ENCODE measurements at places on chromosomes 3 and 15.
A peak's percentile ranks its signal among the peaks of the same experiment; 100 is the strongest.

DNA sequence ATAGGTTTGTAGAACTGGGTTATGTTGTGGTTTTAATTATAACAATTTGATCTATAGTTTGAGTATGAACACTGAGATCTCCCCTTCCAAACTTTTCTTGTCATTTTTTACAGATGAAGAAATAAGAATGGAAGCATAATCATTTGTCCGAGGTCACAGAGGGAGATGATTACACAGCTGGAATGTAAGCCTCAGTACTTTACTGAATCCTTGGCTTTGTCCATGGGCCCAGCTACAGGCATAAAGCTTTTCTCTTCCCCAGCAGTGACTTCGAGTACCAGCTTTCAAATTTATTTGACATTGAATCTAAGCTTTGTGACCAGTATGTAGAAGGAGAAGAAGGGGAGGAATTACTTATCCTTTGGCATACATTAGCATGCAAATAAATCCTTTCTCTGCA, 80.9 kb upstream of the DCBLD2 start:
- DNase-seq: no peak

DNA sequence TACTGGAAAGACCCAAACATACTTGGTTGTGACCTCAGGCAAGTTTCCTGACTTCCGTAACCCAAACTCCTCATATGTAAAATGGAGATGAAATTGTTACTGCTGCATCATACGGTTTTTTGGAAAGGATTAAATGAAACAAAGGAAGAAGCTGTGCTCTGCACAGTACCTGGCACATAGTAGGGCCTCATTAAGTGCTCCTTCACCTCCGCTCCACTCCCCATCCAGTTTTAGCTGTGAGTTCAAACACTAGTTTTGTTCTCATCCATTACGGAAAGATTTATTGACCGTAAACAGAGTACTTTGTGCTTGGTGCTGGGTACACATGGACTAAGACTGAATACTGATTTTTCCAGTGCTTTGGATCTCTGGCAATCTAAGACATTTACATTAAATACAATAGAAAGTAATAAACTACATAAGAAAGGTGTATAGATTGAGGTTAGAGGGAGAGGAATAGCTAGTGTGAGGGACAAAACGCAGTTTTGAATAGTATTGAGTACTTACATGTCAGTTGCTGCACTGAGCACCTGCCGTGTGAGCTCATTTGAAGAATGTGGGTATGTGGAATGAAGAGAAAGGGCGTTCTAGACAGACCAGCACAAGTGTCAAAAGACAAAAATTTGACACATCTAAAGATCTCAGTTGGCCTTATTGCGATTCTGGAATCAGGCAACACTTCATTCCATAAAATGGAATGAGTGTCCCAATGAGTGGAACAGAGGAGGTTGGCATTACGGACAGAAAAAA, 594 bp upstream of the ICE2 start:
- no peak for DNase-seq

DNA sequence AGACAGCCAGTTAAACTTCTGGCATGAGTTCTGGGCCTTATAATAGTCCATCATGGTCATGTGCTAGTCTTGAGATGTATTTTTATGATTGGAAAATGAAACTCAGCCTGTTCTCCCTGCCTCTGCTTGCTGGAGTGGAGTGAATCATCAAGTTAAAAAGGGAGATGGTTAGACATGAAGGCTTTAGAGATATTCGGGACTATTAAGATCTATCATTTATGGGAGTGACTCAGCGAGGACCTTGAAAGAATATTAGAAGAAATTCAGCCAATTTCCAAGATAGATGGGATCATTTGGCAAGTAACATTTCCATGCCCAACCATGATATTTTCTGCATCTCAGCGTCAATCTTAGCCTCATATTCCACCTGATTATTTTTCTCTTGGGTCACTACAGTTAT, 79.8 kb downstream of the AGBL1 start:
- DNase-seq: no peak

- DNase-seq: no peak
These were observed 2.8 kb downstream of the BCL2L10 start for GRCh38 chr15:52109559-52110451.

- DNase-seq: no peak
These were observed 114.9 kb downstream of the GMNC start for GRCh38 chr3:190747571-190747970.

DNA sequence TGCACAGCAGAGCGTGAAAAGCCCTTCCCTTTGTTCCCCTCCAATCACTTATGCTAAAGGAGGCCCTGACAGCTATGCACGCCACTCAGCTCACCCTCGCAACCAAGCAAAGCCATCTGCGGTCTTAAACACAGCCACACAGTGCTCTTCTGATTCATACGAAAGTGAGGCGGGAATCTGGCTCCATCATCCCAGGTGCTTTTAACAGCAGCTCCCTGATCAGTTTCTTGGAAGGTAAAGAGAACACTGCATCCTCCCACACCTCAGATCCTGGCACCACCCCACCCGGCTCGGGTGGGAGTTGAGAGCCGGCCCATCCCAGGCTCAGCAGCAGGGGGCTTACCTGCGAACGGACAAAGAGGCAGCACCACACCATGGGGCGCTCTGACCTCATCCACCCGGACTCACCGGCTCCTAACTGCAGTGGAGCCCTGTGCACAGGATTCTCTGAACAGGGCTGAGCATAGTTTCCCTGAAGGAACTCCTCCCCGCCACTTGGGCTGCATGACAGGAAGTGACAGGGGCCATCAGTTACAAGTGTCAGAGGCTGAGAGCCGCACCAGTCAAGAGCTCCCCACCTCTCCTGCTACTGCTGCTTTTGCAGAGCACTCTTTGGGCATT, 114.3 kb upstream of the ARHGEF3 start:
- DNase-seq: peak; percentile 48

DNA sequence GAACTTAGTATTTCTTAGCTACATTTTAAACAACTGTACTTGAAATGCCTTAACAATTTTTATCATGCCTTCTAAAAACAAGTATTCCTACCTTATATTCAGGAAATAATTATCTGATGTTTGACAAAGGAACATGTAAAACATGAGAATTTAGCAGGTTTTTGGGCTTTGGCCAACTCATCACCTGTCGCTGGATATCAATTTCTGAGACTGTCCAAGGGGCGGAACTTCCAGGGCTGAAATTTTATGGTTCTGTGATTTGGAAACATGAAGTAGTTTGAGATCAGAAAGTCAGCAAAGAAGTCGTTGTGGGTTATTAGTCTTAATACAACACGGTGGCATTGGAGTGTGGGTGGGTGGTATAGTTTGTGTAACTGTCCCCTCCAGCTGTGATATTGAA, 282.2 kb upstream of the LRRN1 start:
- DNase-seq: no peak

GRCh38 chr3:124597273-124597672, 133.0 kb upstream of the UMPS start:
- DNase-seq: no peak

DNA sequence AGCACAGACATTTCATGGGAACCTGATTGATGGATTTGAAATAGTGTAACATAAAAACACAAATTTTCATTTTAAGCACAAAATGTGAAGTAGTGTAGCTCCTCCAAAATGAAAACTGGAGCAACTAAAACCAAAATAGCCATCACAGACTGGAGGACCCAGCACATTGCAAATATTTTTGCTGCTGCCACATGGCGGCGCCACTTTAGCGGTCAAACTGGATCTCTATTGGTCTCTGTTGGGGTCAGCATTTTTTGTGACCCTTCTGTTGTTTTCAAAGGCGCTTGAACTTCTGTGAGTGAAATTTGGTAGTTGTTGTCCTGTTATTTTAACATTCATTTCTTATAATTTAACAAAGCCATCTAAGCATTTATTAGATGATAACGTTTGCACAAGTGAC, 259.9 kb downstream of the IL20RB start:
- DNase-seq: peak; percentile 64

DNA sequence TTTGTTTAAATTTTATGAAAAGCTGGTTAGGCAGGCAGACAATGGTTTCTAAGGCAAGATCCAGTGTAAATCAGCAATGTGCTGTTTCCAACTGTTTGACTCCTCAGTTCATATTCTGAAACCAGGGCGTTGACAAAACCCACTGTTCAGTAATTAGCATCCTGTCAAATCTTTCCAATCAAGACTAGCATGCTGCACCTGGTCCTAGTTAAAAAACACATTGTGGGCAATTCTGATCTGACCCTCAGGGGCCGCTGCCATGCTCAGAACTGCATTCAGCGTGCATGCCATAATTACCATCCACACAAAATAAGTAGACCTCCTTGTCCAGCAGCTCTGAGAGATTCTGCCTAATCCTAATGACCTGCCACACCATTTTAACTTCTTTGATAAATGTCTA, 20.9 kb upstream of the RBP1 start:
- no peak for DNase-seq

DNA sequence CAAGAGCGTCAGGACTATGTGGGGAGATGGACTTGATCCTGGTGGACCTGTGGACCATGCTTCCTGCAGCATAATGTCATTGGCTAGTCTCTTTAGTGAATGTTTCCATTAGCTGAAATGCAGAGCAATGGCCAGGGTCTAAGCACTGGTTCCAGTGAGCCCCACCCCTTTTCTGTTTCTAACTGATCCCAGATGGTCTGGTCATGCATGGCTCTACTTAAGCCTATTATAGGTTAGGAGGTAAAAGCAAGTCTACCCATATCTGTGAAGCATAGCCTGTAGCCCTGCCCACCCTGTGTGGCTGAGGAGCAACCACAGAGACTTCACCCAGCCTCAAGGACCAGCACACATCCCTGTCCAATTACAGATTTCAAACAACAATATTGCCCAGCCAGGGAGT, 419.2 kb downstream of the ZNF385D start:
- DNase-seq: no peak

DNA sequence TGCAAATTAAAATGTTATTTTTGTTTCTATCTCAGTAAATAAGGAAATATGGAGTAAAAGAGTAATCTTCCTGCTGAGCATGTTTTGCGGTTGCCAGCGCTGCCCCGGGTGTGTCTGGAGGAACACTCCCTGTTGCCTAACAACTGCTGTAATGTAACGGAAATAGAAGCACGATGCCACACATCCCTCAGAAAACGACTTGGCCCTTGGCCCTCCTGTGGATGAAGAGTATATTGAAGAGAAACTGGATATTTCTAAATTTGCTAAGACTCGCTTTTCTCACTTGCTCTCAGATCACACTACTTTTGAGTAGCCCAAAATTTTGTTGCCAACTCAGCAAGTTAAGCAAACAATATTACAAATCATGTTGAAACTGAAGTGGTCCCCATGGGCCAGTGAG, 18.9 kb downstream of the CX3CR1 start:
- no peak for DNase-seq

Data from H9 (cell line).